Osteoblast (primary cell): ENCODE measurements at places on chromosomes 11 and 22.

- H3K27ac ChIP-seq: no peak overlapping the region
- H3K27me3 ChIP-seq: no peaks in the 10 kb centered on the region
- no peaks in the 10 kb centered on the region for H3K36me3 ChIP-seq
- no peak for DNase-seq
These were observed 233.6 kb downstream of the FAM76B start for GRCh38 chr11:95556011-95556341.

DNA sequence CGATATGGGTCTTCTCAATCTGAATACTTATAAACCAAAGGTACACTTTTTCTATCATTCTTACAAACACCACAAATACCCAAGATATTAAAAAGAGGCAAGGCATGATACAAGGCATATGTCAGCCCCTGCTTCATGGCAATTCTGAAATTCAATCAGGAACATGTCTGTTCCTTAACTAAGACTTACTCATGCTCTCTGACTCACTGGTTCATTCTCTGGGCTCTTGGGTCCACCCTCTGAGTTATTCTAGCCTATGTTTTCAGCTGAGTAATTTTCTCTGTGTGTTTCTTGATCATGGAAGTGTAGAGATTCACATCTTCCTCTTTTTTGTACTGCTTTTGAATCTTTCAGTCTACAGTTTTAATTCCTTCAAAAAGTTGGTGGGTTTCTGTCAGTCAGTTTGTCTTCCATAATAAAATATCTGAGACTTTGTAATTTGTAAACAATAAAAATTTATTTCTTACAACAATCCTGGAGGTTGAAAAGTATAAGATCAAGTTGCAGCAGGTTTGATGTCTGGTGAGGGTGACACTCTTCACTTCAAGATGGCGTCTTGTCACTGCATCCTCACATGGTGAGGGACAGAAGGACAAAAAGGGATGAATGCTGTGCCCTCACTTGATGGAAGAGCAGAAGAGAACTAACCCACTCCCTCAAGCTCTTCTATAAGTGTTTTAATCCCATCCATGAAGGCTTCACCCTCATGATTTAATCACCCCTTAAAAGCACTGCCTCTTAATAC lies 211.7 kb downstream of the FAM76B start:
- peaks cover 28% of the 10 kb centered on the region for H3K4me1 ChIP-seq
- no peaks in the 10 kb centered on the region for H3K36me3 ChIP-seq
- H3K4me3 ChIP-seq: no peak overlapping the region
- DNase-seq: no peak
- peak overlapping the region; percentile 29 for H3K27ac ChIP-seq
- H3K27me3 ChIP-seq: no peaks in the 10 kb centered on the region

- H3K27ac ChIP-seq: no peak overlapping the region
- H3K4me1 ChIP-seq: no peaks in the 10 kb centered on the region
- DNase-seq: no peak
- H3K4me3 ChIP-seq: no peak overlapping the region
These were observed 38.0 kb downstream of the CDKN1C start for GRCh38 chr11:2847561-2847960.

DNA sequence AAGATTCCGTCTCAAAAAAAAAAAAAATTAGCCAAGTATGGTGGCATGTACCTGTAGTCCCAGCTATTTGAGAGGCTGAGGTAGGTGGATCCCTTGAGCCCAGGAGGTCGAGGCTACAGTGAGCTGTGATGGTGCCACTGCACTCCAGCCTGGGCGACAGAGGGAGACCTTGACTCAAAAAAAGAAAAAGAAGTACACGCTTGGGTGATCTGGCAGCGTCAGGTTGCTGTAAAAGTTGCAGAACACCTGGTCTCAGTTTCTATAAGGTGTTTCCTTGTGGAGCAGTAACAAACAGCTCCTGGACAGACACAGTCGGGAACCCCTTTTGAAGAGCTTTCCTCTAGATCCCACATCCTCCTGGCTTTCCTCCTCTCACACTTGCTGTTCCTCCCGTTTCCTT lies 45.8 kb downstream of the SCGB1A1 start:
- H3K27ac ChIP-seq: no peak overlapping the region
- H3K27me3 ChIP-seq: no peaks in the 10 kb centered on the region
- no peak overlapping the region for H3K4me3 ChIP-seq

DNA sequence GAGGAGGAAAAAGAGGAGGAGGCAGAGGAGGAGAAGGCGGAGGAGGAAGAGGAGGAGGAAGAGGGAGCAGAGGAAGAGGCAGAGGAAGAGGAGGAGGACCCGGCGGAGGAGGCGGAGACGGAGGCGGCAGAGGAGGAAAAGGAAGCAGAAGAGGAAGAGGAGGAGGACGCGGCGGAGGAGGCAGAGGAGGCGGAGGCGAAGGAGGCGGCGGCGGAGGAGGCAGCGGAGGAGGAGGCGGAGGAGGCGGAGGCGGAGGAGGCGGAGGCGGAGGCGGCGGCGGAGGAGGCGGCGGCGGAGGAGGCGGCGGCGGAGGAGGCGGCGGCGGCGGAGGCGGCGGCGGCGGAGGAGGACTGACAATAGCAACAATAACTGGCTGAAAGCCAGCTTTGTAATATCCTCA lies 616.6 kb downstream of the TBC1D22A start:
- DNase-seq: peak; percentile 31
- no peaks in the 10 kb centered on the region for H3K27me3 ChIP-seq
- no peaks in the 10 kb centered on the region for H3K4me1 ChIP-seq
- H3K27ac ChIP-seq: no peak overlapping the region

GRCh38 chr11:35148163-35148837 lies 9.3 kb downstream of the CD44 start:
- no peak for DNase-seq
- H3K4me1 ChIP-seq: peaks cover 62% of the 10 kb centered on the region
- H3K36me3 ChIP-seq: peaks cover 57% of the 10 kb centered on the region

- H3K27me3 ChIP-seq: no peaks in the 10 kb centered on the region
- H3K36me3 ChIP-seq: peaks cover 63% of the 10 kb centered on the region
- peaks cover 15% of the 10 kb centered on the region for H3K4me1 ChIP-seq
- peak within 1 kb of the TSS; percentile 87 for H3K4me3 ChIP-seq
- peak within 1 kb of the TSS; percentile 82 for H3K27ac ChIP-seq
- DNase-seq: peak; percentile 99
These were observed at the start of the genes FAU and MRPL49 for GRCh38 chr11:65121865-65122696. Gene FAU, minus strand, starts transcription at chr11:65122134. Its CDS starts 321 bp downstream, at chr11:65121813. Gene MRPL49, plus strand, starts transcription at chr11:65122321. Its CDS starts 26 bp downstream, at chr11:65122347.

GRCh38 chr11:81596704-81597103 lies 1137.0 kb downstream of the FAM181B start:
- H3K4me1 ChIP-seq: no peaks in the 10 kb centered on the region
- no peaks in the 10 kb centered on the region for H3K36me3 ChIP-seq
- H3K27ac ChIP-seq: no peak overlapping the region

DNA sequence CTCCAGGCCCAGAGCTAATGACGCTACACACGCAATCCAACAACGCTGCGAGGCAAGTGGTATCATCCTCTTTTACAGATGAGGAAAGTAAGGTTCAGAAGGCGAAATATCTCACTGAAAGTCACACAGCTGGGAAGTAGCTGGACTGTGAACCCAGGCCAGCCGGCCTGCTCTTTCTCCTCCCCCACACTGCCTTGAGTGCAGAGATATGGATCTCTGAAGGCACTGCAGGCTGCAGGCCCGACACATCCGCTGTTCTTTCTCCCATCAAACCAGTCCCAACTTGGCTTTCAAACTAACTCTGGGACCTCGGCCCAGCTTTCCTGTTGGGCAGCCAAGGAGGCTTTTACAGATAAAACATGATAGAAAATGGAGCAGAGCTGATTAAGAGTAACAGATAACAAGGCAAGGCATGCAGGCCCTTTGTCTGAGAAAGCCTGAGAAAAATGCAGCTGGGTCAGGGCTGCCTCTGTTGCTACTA lies 64.0 kb upstream of the PTPRJ start:
- H3K36me3 ChIP-seq: no peaks in the 10 kb centered on the region
- H3K4me3 ChIP-seq: no peak overlapping the region
- peaks cover 17% of the 10 kb centered on the region for H3K4me1 ChIP-seq

- H3K36me3 ChIP-seq: no peaks in the 10 kb centered on the region
- no peak overlapping the region for H3K4me3 ChIP-seq
- no peaks in the 10 kb centered on the region for H3K27me3 ChIP-seq
- no peak overlapping the region for H3K27ac ChIP-seq
- no peaks in the 10 kb centered on the region for H3K4me1 ChIP-seq
These were observed 320.3 kb upstream of the ZC3H12C start for GRCh38 chr11:109772892-109773291.

GRCh38 chr11:7197469-7197868 lies 54.2 kb upstream of the SYT9 start:
- no peak for DNase-seq
- H3K27ac ChIP-seq: no peak overlapping the region
- H3K4me1 ChIP-seq: no peaks in the 10 kb centered on the region
- H3K27me3 ChIP-seq: no peaks in the 10 kb centered on the region
- no peak overlapping the region for H3K4me3 ChIP-seq

GRCh38 chr22:33652615-33653014 lies 267.7 kb downstream of the LARGE1 start:
- no peak overlapping the region for H3K4me3 ChIP-seq
- H3K27me3 ChIP-seq: no peaks in the 10 kb centered on the region
- no peaks in the 10 kb centered on the region for H3K36me3 ChIP-seq
- H3K27ac ChIP-seq: no peak overlapping the region
- H3K4me1 ChIP-seq: no peaks in the 10 kb centered on the region
- DNase-seq: no peak

- peaks cover 27% of the 10 kb centered on the region for H3K4me1 ChIP-seq
- peak; percentile 61 for DNase-seq
- no peak overlapping the region for H3K4me3 ChIP-seq
- H3K36me3 ChIP-seq: no peaks in the 10 kb centered on the region
- H3K27me3 ChIP-seq: peaks cover 6% of the 10 kb centered on the region
These were observed 2.9 kb downstream of the ZP1 start for GRCh38 chr11:60870276-60870675.

- DNase-seq: peak; percentile 50
- no peaks in the 10 kb centered on the region for H3K36me3 ChIP-seq
- H3K27me3 ChIP-seq: no peaks in the 10 kb centered on the region
These were observed 24.3 kb downstream of the SERPINH1 start for GRCh38 chr11:75586395-75586794.

- no peaks in the 10 kb centered on the region for H3K27me3 ChIP-seq
- H3K27ac ChIP-seq: no peak overlapping the region
- peaks cover 18% of the 10 kb centered on the region for H3K4me1 ChIP-seq
- H3K4me3 ChIP-seq: no peak overlapping the region
- DNase-seq: no peak
These were observed 10.6 kb downstream of the ENDOD1 start for GRCh38 chr11:95100191-95100648.

GRCh38 chr11:101390539-101390938 lies 193.3 kb downstream of the TRPC6 start:
- no peak overlapping the region for H3K4me3 ChIP-seq
- H3K27ac ChIP-seq: no peak overlapping the region
- H3K4me1 ChIP-seq: no peaks in the 10 kb centered on the region
- H3K36me3 ChIP-seq: no peaks in the 10 kb centered on the region
- H3K27me3 ChIP-seq: no peaks in the 10 kb centered on the region
- no peak for DNase-seq

DNA sequence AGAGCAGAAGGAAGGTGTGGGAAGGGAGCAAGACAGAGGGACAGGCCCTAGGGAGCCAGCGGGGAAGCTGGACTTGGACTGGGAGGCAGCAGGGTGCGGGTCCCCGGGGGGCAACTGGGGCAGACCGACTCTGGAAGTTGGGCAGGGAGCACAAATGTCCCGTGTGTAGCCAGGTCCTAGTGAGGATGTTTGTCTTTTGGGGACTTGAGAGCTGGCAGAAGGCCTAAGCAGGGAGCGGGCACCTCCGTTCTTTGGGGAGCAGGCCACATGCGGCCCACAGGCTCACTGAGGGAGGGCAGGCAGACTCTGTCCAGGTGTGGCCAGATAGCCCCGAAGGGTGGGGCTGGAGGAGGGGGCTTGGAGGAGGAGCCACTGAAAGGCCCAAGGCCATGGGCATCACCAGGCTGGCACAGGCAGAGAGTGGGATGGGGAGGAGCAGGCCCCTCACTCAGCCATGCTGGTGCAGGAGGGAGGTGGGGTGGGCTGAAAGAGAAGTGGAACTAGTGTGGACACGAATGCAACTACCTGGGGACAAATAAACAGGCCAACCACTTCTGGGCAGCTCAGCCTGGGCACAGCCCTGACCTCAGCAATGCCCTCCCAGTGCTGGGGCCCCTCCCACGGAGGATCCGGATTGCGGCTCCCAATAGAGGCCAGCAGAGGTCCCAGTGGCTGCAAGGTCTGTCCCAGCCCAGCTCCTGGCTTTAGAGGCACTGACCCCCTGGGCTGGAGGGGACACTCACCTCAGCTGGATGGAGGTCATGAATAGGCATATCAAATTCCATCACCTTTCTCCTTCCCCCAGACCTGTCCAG lies 1.3 kb upstream of the SCARF2 start:
- peak overlapping the region; percentile 32 for H3K27ac ChIP-seq
- H3K36me3 ChIP-seq: peaks cover 10% of the 10 kb centered on the region
- peaks cover 25% of the 10 kb centered on the region for H3K4me1 ChIP-seq

DNA sequence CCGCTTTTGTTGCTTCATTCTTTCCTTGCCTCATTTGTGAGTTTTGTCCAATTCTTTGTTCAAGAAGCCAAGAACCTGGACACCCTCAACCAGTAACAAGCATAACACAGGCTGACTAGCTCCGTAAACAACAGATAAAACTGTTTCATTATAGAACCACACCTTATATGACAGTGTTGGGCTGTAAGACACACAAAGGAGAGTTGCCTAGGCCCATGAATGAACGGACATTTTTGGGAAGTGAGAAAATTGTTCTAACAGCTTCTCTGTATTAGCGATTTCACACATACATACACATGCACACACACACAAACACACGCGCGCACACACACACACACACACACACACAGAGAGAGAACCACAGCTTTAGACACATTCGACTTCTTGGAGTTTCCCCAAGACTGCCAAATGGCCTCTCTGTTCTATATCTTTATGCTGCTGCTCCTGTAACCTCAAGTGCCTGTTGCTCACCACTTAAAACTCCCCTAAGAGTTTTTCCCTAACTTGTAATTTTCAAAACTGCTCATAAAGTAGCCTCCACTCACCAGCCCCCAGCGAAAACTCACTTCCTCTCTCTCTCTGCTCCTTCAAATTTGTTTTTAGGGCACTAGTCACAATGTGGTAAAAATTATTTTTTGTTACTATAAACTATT lies 35.9 kb downstream of the CTSC start:
- no peaks in the 10 kb centered on the region for H3K27me3 ChIP-seq
- peak; percentile 8 for DNase-seq
- peaks cover 8% of the 10 kb centered on the region for H3K4me1 ChIP-seq

DNA sequence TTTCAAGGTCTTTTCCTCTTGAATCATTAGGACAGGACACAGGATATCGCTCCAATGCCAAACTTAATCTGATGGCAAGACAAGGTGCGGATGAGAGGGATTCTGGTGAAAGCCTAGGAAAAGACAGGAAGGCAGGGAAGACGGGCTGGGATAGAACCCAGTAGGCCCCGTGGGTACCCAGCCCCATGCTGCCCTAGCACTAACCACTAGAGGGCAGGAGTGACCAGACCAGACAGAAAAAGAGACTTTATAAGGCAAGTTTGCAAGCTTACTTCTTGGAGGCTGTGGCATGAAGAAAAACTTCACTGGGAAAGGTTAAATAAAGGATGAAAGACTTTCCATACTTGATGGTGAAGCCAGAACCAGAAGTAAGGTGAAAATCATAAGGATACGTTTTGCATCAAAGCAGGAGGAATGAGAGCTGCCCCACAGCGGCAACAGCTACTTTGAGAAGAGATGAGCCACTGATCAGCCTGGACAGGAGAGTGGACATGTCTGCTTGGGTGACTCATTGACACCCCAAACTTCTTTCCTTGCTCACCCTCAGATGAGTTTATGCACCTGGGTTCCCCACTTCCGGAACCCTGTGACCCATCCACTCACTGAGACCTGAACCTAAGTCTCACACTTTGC lies 39.8 kb downstream of the SYN3 start:
- H3K4me1 ChIP-seq: no peaks in the 10 kb centered on the region
- no peak overlapping the region for H3K27ac ChIP-seq
- DNase-seq: peak; percentile 88
- H3K36me3 ChIP-seq: no peaks in the 10 kb centered on the region

- no peak for DNase-seq
- no peaks in the 10 kb centered on the region for H3K36me3 ChIP-seq
- no peak overlapping the region for H3K4me3 ChIP-seq
- H3K27me3 ChIP-seq: peaks cover 10% of the 10 kb centered on the region
These were observed 54.6 kb upstream of the TOP3B start for GRCh38 chr22:22037229-22037628.
